ENCODE measurements at places on chromosomes 3 and 15. TPM values are rescaled to one million over a fixed set of nuclear protein-coding genes. Genes with fewer than 3 reads are reported as not detected.

The TOPAZ1 gene
- not detected for total RNA-seq

The ANKUB1 gene
- total RNA-seq, result 0.26 TPM

The TIMP4 gene
- 2.6 TPM for total RNA-seq

The CYFIP1 gene
- 61.4 TPM for total RNA-seq

The CRYGS gene
- total RNA-seq, result 0.79 TPM

- DNase-seq, result no peak
These were observed 137.6 kb downstream of the SPATA16 start for GRCh38 chr3:173003471-173003870.

DNA sequence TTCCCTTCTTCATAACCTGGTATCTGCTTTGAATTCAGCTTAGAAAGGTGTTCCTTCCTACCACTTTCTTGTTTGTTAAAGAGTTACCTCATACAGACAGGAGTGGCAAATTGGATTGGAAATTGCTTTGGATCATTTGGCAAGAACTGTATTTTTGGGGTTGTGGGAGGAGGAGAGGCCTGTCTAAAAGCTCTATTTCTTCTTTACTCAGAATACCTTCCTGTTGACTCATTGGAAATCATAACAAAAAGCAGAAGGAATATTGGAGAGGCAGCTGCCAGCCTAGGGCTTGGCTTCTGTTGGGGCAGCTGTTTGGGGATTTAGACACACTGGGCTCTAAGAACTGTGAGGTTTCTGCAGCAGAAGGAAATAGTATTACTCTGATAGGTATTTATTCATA, 14.2 kb downstream of the IQGAP1 start:
- peak; percentile 83 for DNase-seq

DNA sequence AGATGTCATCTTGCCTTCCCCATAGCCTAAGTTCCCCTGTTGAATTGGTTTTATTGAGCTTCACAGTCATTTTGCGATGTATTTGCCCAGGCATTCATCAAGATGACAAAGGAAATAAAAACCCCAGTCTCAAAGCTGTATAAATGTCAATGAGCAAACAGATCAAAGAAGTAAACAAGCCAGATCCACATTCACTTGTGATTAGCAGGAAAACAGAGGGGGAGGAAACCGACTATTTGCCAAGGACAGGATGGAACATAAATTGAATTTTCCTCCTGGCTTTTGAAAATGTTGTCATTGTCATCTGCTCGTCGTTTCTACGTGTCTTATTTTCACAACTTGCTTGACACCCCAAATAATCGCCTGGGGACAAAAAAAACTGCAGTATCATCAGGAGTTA, 83.5 kb downstream of the SV2B start:
- DNase-seq, result no peak

DNA sequence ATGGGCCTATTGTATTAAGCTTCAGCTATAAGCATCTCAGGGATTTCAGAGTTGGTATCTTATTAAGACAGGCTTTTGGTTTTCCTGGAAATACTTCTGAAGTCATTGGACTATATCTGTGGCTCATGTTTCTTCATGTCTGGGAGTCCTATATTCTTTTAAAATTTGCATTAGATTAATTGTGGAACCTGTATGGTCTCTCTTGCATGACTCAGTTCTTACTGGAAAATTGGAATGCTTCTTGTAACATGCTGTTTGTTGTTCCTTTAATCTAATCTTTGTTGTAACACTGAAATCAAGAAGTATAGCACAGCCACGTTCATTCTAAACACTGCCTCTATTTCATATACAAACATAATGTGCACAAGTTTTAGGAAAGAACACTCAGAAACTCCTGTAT, 208.1 kb downstream of the RBMS3 start:
- DNase-seq, result peak; percentile 81

- DNase-seq, result no peak
These were observed 2.5 kb downstream of the MOBP start for GRCh38 chr3:39469945-39470344.

DNA sequence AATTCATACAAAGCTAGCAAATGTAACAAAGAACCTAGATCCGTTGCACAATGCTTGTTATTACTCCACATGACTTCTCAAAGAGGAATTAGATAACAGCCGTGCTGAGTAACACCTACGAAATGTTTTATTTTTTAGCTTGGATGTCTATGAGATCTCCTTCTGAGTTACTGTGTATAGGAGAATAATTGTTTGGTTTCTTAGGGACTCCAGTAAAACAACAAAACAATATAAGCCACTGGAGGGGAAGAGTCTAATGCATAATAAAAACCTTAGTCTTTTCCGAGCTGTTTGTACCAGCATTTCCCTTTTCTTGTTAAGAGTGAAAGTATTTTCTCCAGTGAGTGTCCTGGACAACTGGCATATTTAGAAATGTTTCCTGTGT, 15.6 kb downstream of the SNAP23 start:
- peak; percentile 39 for DNase-seq

GRCh38 chr15:36605604-36606263, 26.3 kb downstream of the CDIN1 start:
- no peak for DNase-seq

Measured in bronchial epithelial cell (primary cell).